LoVo (cell line): ENCODE measurements at places on chromosomes 6 and 20.

GRCh38 chr20:62480318-62480717 is 4.5 kb upstream of the GATA5 start:
- DNase-seq: no peak

- DNase-seq: no peak
Measured at GRCh38 chr6:44258325-44258863, 1.1 kb upstream of the SLC35B2 start.

GRCh38 chr6:16821834-16822264 is 60.6 kb upstream of the ATXN1 start:
- no peak for DNase-seq

GRCh38 chr6:39054577-39055142 is 6.1 kb downstream of the GLP1R start:
- no peak for DNase-seq

GRCh38 chr6:146311079-146311478 is 232.6 kb upstream of the RAB32 start:
- DNase-seq: no peak

DNA sequence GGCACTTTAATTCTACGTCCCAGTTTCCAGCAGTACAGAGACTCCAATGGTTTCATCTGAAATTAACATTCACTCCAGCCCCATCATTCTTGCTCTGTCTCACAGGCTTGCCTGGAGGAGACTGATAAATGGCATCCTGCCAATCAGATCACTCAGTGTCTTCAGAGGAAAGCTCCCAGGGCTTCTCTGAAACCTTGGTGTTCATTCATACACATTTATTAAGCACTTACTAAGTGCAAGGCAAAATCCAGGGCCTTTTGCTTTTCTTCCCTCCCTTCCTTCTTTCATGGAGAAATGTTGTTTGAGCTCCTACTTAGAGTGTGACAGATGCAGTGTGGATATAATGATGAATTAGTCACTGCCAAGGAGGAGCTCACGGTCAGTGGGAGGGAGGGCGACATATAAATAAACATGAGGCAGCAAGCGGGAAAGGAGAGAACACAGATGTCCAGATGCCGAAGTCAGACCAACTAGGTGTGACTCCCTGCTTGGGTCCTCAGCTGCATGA is 106.7 kb upstream of the DTNBP1 start:
- no peak for DNase-seq

- no peak for DNase-seq
Measured at GRCh38 chr20:50108556-50109235, 4.3 kb downstream of the UBE2V1 start.

DNA sequence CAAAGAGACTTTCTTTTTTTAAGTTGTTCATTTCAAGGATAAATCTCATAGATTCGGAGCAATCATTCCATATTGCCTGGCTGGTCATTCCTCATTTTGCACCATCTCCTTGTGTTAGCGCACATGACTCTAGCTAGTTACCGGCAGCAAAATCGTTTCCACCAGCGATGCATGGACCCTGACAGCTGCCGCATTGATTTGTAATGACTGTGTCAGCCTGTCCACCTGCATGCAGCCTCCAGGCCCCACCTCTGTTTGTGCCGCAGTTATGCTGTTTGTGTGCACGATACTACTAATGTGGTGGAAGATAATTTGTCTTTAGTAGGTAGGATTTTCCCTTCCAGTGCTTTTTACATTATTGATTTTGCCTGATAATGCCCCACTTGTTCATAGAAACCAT is 164.0 kb downstream of the TBC1D7 start:
- no peak for DNase-seq

GRCh38 chr6:34457382-34457741 is 8.5 kb upstream of the PACSIN1 start:
- DNase-seq: no peak

GRCh38 chr20:64044484-64045247 is 4.8 kb downstream of the SOX18 start:
- DNase-seq: no peak

DNA sequence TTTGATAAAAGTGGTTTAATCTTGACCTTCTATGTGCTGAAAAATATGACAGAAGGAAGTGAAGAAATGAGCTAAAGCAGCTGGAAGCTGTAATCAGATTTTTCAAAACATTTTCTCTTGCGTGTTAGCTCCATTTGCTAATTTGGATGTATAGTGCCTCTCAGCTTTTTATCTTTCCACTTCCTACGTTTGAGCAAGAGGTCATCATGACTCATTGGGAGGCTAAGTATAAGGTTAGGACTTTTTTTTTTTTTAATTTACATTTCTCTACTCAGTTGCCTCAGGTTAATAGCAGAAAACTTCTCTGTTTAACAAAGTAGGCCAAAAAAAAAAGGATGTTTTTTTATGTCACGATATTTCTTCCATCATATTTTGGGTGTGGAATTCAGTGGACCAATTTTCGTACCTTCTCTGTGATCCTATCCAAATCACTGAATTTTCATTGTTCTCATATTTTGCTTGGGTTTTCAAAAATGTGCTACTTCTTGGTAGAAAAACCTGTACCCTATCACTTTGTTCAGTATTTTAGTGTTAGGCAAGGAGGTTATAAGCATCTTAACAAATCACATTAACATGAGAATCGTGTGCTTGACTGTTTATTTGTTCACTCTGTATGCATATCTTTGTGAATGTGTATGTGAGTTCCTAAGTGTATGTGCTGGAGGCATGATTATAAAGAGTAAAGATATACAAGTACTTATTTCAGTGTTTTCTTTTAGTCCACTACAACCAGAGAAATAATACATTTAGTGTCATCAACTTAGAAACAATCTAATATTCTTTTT is 1028.3 kb upstream of the EYS start:
- no peak for DNase-seq

DNA sequence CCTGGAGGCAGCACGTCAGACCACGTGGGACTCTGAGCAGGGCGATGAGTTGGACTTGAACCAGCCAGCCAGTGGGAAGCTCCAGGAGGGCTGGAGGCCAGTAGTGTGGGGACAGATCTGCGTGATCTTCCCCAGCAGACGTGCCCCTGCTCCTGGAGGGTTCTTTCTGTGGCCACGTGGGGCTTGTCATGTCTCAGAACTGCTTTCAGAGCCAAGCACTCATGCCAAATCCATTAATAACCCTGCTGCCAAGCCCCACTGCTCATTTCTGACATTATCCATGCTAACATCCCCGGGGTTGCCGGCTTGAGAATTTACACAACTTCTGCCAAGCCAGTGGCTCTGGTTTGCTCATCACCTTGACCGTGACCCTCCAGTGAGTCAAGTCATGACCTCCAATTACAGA is 38.3 kb downstream of the SIRPA start:
- no peak for DNase-seq

- no peak for DNase-seq
Measured at GRCh38 chr20:63877755-63878470, 12.8 kb downstream of the TPD52L2 start.

GRCh38 chr6:41602422-41602743 is 35.9 kb upstream of the MDFI start:
- DNase-seq: no peak

DNA sequence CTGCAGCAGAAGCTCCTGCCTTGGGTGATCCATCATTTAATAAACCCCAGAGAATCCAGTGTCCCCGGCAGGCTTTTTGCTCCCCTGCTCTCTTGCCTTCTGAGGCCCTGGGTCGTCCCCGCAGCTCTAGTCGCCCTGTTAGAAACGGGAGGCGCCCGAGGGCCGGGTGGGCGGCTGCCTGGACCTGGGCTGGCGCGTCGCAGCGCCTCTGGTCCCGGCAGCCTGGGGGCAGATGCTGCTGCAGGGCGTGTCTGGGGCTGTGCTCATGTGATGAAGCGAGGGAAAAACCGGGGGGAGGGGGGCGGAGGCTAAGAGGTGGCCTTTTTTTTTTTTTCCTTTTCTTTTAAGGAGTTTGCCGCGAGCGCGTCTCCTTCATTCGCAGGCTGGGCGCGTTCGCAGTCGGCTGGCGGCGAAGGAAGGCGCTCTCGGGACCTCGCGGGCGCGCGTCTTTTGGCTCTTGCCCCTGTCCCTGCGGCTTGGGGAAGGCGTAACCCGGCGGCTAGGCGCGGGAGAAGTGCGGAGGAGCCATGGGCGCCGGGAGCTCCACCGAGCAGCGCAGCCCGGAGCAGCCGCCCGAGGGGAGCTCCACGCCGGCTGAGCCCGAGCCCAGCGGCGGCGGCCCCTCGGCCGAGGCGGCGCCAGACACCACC is 394 bp downstream of the AKAP12 start:
- no peak for DNase-seq

DNA sequence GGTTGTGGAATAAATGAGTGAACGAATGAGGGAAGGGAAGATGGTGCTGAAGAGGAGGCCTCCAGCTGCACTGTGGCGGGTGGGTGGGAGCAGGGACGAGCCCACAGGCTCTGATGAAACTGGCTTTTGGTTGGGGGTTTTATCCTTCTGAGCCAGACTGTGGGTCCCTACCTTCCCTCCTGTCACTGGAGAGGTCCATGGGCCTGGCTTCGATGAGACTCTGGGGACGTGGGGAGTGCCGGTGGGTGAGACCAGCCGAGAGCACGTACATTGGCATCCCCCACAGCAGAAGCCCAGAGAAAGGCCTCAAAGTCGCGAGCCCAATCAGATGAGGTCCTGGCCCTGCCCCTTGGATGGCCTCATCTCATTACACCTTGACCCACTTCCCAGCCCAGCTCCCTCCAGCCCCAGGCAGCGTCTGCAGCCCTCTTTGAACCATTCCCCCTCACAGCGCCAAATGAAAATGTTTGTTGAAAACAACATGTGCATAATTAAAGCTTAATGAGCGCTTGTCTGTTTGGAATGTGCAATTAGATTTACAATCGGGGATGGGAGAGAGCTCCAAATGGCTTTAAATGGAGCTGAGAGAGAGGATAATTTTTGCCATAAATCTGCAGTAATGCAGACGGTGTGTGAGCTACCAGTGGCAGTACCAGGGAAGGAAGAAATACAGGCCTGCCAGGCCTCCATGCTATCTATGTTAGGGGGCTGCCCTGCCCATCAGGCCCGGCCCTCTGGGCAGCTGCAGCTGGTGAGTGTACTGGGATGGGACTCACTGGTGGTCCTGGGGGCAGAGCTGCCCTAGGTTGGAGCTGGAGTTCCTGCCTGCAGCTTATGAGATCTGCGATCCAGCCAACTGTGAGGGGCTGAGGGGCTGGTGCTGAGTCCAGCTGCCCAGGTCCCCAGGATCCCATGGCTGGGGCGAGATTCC is 47.2 kb downstream of the TOX2 start:
- no peak for DNase-seq

DNA sequence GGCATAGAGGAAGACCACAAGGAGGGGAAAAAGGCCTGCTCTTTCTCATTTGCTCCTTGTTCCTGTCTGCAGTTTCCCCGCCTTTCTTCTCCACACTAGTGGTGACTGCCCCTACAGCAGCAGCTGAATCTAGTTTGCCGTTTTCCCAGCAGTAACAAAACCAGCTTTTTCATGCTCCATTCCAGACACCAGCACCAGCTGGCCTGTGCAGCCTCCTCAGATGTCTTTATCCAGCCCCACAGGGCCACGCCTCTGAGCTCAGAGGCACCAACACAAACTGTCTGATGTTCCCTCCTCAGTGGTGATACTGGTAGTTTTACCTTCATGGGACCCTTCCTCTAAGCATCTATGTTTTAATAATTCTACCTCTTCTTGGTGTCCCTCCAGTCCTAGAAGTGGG is 70.4 kb upstream of the SLC24A3 start:
- DNase-seq: no peak

GRCh38 chr6:54717849-54718455 is 128.6 kb upstream of the FAM83B start:
- DNase-seq: peak; percentile 77

- DNase-seq: no peak
Measured at GRCh38 chr6:37714836-37715420, 17.2 kb upstream of the MDGA1 start.

GRCh38 chr6:157716251-157716995 is 106.6 kb upstream of the SNX9 start:
- DNase-seq: no peak

GRCh38 chr20:38125157-38126056 is 39.7 kb downstream of the TGM2 start:
- DNase-seq: peak; percentile 30

GRCh38 chr6:102313699-102314098 is 920.2 kb downstream of the GRIK2 start:
- no peak for DNase-seq

DNA sequence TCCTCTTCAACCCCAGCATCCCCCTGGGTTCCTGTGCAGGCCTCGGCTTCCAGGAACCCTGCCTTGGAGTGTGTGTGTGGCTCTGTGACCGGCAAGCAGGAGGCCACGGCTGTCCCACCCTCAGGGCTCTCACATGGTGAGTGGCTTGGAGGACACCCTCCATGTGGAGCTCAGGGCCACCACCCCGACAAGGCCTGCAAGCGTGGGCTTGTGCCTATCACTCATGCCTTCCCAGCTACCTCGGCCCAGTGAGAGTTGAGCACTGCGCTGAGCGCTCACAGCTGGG is 76.7 kb downstream of the DACT2 start:
- DNase-seq: no peak

GRCh38 chr6:16442031-16442430 is 203.6 kb downstream of the GMPR start:
- DNase-seq: no peak

DNA sequence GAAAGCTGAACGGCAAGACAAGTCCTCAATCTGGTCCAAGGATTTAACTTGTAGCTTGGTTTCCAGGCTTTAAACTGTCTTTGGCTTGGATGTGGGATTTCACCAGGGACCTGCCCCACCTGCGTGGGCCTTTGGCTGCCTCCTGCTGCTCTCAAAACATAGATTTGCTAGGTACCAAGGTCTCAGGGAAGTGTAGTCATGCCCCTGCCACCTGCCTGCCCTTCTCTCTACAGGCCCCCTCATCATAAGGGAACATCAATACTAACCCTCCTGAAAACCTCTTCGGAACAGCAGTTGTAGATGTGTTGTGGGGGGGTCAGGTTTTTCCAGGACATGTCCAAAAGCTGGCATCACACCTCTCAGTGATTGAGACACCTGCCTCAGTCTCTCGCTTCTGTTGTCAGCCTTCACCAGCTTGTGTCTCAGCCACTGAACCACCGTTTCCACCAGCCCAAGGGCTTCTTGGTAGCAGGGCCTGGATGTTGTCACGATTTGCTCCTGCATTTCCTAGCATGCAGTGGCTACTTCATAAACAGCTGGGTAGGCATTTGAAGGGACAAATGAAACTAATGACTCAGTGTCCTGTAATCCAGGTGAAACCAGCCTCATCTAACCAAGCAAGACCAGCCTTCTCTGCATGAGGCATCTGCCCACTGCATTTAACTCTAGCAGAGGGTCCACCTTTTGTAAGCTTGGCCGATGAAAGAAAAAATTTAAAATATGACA is 141.6 kb upstream of the THBS2 start:
- no peak for DNase-seq

- no peak for DNase-seq
Measured at GRCh38 chr6:92847988-92848387, 571.4 kb downstream of the EPHA7 start.

GRCh38 chr6:13467216-13467600 is 20.2 kb downstream of the GFOD1 start:
- DNase-seq: no peak

GRCh38 chr20:5822569-5822968 is 72.4 kb downstream of the SHLD1 start:
- no peak for DNase-seq

GRCh38 chr20:34201531-34201930 is 39.7 kb upstream of the ASIP start:
- DNase-seq: no peak
